Germinal center (tissue), 1 donor: ENCODE measurements at places on chromosomes 3 and 15.

DNA sequence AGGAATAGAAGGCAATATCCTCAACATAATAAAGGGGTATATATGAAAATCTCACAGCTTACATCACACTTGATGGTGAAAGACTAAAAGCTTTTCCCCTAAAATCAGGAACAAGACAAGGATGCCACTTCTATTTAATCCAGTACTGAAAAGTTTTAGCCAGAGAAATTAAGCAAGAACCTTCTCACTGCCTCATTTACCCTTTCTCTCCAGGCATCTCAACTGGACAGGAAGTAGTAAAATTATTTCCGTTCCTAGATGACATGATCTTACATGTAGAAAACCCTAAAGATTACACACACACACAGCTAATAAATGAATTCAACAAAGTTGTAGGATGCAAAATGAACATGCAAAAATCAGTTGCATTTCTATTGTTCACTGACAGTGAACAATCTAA is 11.2 kb downstream of the SCAP start:
- DNase-seq = no peak

DNA sequence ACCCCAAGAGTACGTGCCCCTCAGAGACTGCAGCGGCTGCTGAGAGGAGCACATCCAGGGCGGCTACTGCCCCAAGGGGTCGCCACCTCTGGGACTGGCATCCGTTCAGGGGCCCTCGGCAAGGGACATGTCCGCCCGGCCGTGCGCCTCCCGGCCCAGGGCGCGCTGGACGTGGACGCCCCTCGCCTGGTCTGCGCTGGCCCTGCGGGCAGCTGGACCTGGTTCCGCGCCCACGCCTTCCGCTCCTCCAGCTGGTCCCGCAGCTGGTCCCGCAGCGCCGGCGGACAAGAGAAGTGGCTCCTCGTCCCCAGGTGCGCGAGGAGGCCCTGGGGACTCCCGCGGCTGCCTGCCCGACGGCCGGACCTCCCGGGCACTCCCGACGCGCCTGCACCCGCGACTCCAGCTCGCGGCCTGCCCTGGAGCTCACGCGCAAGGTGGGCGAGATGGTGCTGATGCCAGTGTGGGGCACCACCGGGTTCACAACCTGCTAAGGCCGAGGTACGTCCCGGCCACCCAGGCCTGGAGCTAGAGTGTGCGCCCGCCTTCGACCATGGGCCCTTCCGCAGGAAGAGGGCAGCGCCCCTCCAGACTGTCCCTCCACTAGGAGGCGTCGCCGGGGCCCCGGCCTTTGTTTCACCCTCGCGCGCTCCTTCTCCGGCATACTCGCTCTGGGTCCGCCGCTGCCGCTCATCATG is 14.4 kb upstream of the GP9 start:
- no peak for DNase-seq

- no peak for DNase-seq
Observed at GRCh38 chr3:183254487-183255347, 1.7 kb downstream of the B3GNT5 start.

GRCh38 chr3:63493101-63493500 is 159.4 kb upstream of the SNTN start:
- DNase-seq = no peak

DNA sequence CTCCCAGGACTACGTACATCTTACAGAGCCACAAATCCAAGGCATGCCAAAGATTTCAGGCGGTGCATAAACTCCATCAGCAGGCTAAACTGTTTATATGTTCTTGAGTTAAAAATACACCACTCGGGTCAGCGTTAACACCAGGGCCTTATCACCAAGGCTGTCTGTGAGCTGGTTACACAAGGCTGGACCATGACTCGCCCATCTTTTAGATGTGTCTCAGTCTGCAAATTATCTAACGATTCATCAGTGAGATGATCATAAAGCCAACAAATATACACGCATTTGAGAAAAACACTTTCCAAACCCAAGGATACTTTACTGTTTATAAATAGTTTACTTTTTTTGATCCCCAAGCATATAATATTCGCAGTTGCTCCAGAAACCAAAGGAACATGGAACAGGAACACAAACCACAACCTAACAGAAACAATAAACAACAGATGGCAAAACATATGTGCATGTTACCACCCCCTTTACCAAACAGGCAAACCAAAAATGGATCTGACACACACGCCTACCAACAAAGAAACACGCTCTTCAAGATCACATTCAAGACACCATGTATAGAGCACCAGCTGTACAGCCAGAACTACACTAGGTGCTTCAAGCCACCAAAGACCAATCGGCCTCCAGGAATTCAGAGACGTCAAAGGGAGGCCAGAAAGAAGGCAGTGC is 15.4 kb downstream of the LRIG1 start:
- no peak for DNase-seq

DNA sequence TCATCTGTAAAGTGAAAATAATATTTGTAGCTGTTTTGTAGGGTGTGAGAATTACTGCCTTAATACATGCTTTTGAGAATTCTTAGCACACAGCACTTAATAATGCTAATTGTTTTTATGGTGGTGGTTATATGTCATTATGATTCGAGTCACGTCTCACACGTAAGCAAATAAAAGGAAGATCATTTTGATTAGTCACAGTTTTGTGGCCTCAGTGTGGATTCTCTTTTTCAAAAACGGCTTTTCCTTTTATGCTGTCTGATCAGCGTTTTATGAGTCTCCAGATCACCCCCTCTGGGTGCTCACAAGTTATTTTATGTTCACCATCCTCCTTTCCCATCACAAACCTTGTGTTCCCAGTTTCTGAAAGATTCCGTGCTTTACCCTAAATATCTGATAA is 255.6 kb upstream of the CNTN4 start:
- no peak for DNase-seq

DNA sequence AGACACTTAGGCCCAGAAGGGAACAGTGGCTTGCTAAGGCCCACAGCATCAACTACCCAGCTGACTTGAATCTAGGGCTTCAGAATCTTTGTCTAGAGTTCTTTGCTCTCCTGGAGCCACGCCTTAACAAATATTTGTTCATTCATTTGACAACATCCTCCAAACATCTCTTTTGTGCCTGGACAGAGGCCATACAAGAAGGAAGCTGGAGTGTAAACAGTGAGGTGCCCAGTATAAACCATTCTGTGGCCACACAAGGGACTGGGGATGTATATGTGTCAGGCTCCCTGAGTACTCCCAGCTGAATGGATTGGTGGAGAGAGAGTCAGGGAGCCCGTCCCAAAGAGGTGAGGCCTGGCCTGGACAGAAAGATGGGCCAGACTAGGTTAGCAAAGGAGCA is 3.4 kb downstream of the CIB2 start:
- DNase-seq = no peak

DNA sequence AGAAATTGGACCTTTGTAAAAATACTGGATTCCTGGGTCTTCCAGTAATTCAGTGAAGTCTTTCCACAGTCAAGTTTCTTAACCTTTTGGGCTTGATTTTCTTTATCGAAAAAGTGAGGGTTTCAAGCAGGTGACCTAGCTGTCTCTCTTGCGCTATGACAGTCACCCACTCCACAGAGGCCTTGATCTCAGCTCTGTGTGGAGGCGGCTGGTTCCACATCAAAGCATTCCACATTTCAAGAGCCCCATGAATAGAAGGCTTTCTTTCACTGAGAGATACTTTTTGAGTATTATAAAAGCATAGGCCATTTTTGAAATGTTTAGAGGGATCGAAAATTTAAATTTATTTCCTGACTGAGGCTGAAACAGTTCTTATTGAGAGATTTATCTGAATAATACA is 43.9 kb downstream of the GABRA5 start:
- DNase-seq = no peak

DNA sequence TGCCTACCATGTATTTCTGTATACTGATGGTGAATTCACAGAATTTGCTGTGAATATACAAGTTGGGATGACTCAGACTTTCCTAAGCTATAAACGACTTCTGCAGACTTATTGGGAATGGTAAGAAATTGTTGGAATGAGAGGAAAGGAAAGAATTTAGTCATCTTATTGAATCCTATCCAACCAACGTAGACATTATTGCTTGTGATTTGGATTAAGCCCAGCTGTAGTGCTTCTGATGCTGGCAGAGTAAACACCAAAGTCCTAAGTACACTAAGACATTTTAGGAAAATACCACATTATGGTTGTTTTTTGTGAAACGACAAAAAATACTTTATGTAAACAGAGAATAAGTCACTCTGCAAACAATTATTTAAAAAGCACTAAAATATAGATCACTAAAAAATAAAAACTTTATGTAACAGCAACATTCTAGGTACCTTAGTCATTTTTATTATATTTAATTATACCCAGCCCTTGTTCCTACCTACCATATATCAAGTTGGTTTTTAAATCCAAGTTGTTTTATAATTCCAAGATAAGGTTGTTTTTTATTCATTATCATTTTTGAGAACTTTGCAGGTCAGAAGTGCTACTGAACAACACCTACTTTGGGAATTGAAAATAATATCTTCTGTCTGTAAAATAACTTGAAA is 99.2 kb upstream of the MLF1 start:
- DNase-seq = no peak

GRCh38 chr3:127800508-127800907 is 21.8 kb downstream of the MGLL start:
- DNase-seq = no peak

- no peak for DNase-seq
Observed at GRCh38 chr15:31569836-31570235, 243.2 kb downstream of the KLF13 start.

DNA sequence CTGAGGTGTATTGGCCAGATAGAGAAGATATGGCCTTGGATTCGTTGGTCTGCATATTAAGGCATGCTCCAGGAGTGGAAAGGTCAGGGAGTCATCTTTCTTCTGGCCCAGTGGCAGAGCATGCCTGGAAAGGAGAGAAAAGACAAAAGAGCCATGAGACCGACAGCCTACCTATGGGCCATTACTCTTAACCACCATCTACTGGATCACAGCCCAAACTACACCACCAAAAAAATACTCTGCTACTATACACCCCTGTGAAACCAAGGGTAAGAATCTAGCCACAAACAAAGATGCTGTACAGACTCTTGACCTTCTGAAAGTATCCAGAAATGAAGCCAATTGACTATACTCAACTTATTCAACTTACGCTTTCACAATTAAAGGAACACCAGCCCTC is 96.1 kb upstream of the PLSCR5 start:
- DNase-seq = no peak

DNA sequence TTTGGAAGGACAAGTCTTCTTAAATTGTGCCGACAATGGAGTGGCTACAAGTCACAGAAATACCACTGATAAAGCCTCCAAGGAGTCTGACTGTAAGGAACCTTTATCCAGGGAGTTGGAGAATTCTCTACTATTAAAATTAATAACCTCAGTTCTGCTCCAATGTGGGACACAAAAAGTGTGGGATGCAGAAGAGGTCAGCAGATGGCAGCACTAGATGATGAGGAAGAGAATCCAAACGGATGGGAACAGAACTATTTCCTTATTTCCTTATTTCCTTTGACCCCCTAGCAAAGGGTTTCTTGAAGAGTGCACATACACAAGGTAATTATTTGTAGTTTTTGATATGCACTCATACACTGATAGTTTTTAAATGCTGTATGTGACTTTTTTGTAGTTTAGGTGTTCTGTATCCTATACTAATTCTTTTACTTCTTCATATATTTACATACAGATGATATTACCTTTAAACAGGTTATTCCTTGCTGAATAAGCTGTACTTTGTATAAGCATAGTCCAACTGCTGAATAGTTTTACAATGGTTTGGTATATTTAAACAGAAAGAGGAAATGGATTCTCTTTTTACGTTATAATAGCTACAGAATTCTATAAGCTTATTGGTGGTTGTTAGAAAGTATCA is 25.6 kb upstream of the NLGN1 start:
- no peak for DNase-seq

DNA sequence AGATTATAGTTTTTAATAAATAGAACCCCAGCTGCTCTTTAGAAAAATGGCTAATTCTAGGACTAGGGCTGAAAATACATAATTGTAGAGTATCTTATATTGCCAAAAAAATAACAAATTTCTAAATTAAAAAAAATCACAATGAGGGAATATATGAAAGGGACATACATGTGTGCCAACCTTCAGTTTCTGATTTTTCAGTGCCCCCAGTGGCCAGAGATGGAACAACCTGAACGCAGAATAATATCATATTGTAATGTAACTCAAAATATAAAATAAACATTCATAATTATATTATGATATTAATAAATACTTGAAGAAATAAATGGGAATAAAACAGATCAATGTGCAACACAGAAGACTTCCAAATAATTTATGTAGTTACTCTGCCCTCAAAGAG is 460.5 kb downstream of the ZNF385D start:
- no peak for DNase-seq

DNA sequence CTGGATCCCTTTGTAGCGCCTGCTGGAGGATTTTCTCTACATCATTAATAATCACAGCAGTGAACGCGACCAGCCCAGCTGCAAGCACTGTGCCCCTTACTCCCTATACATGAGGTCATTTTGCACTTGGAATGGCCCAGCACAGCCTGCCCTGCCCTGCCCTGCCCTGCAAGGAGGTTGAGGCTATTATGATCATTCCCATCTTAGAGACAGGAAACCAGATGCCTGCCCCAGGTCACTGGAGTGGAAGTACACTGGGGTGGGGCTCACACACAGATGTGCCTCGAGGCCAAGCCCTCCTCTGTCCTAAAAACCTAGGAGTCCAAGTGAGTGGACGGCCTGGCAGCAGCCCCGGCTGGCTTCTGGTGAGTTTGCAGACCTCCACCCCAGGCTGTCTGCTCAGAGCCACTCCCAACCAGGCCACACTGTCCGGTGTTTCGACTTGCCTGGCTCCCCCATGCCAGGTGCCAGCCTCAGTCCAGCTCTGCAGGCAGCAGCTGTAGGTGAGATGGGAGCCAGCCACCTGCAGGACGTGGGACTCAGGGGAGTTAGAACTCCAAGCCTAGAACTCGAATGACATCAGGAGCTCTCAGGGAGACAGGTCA is 30.4 kb upstream of the SEC61A1 start:
- no peak for DNase-seq

DNA sequence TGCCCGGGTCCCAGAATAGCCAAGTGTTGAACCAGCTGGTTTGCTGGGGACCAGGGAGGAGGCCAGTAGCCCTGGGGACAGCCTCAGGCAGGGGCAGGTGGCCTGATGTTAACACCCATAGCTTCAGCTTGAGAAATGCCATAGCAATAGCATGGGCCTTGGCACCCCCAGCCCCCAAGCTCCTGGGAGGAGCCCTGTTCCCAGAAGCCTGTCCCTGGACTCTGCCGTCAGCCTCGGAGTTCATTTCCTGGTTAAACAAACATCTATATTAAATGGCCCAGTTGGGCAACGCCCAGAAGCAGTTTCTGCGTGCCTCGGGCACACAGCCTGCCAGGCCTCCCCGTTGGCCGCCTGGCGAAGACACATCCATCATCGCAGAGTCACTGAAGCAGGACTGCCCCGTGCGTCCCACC is 58.2 kb downstream of the FGD5 start:
- DNase-seq = no peak

- no peak for DNase-seq
Observed at GRCh38 chr3:114672692-114673447, 379.0 kb downstream of the TIGIT start.

- DNase-seq = no peak
Observed at GRCh38 chr3:177692304-177692975, 495.2 kb upstream of the TBL1XR1 start.
